ENCODE measurements at places on chromosomes 4 and X. TPM values are rescaled to one million over a fixed set of nuclear protein-coding genes. Genes with fewer than 3 reads are reported as not detected.

DNA sequence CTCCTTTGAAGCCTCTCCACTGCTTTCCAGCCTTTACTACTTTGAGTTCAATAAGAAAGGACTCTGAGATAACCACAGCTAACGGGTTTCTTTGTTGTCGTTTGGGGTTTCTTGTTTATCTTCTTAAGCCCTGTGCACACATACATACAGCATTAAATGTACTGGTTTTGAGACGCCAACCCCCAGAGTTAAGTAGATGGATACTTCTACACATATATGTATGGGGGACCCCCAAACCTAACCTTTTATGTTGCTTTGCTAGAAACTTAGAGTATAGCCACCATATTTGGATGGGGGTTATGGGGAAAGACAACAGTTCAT is 697 bp downstream of the CEP135 start:
- no peak for DNase-seq

GRCh38 chrX:74420196-74421035 is 877 bp upstream of the SLC16A2 start:
- peak; percentile 61 for DNase-seq

DNA sequence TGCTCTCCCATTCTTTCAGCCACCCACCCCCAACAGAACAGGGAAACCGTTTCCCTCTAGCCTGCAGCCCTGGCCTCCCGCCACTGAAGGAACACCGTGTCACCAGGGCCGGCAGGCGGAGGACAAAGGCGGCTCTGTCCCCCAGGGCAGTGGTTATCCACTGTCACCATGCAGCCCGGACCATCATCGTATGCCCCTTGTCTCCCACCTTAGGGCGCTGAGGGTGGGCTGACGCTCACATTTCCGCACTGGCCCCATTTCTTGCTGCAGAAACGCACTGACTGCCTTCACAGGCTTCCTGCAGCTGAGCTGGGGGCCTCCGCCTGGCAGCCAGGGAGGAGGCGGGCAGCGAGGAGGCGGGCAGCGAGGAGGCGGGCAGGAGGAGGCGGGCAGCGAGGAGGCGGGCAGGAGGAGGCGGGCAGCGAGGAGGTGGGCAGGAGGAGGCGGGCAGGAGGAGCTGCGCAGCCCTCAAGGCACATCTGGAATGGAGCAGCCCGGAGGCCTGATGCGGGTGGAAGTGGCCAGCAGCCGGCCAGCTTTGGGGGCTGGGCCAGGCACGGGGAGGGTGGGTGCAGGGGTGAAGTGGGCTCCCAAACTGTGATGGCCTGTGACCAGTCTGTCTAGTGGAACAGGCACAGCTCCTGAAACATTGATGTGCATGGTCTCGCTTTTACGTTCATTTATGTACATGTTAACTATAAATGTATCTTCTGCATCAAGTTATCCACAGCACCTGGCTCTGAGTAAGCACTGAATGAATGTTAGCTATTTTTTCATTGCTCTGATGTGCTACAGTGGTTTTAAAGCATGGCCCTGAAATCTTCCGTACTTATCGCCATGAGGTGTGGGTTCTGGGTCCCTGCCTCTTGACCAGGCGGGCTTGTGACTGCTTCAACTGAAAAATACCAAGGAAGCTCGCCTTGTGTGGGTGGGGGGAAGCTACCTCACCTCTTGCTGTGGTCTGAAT is 20.6 kb upstream of the KIAA0232 start:
- no peak for DNase-seq

- no peak for DNase-seq
Observed at GRCh38 chr4:73343432-73343831, 60.7 kb upstream of the ALB start.

Gene PCDH7
- 1.2 TPM for total RNA-seq

Gene EXOC1L
- not detected for total RNA-seq

DNA sequence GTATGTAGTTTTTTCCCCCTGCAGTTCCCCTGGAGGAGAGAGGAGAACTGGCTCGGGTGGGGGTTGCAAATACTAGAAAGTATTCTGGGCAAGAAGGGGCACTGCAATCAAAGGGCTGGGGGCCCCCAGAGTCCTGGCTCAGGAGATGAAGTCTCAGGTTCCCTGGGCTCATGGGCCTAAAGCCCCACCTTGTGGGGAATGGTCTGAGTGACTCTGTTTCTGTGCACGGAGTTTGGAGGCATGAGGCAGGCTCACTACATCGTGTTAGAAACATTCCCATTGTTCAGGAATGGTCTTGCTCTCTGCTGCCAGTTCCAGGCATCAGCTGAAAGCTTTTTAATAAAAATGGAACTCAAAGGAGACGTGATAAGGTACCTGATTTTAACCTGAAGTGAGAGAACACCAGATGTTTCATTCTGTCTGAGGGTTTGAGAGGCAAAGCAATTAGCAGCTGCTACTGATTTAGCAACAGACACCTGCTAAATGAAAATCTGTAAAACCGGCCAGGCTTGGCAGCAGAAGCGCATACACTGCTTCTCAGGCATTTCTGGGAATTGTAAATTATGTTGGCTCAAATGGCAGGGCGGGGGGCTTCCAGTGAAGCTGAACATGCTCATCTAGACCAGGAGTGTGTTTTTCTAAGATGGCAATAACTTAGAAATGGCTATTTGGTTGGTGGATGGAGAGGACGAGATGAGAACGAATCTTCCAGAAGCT is 122.7 kb downstream of the TMEM164 start:
- DNase-seq = no peak

DNA sequence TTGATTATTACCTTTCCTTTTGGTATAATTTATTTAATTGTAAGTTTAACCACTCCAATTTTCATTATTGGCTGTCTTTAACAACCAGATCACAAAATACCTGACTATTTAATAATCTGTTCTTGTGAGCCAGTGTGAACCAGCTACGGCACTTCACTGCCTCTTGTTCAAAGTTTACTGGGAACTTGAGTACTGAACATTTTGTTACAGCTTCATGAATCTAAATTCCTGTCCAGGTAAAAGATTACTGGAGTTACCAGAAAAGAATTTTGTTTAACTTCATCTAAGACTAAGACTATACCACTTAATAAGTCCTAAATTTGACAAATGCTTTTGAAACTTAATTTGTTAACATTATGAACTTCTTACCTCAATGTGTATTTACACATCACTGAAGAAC is 178.3 kb downstream of the FBXO8 start:
- DNase-seq = no peak

Gene GLOD5
- total RNA-seq = not detected

Gene PRSS12
- 0.07 TPM for total RNA-seq

Gene C1QTNF7
- total RNA-seq = not detected
